ENCODE measurements at places on chromosomes 6 and 20.

GRCh38 chr6:15340775-15341174 is 94.9 kb downstream of the JARID2 start:
- DNase-seq, result no peak

GRCh38 chr6:96743496-96743895 is 93.8 kb downstream of the GPR63 start:
- DNase-seq, result no peak

DNA sequence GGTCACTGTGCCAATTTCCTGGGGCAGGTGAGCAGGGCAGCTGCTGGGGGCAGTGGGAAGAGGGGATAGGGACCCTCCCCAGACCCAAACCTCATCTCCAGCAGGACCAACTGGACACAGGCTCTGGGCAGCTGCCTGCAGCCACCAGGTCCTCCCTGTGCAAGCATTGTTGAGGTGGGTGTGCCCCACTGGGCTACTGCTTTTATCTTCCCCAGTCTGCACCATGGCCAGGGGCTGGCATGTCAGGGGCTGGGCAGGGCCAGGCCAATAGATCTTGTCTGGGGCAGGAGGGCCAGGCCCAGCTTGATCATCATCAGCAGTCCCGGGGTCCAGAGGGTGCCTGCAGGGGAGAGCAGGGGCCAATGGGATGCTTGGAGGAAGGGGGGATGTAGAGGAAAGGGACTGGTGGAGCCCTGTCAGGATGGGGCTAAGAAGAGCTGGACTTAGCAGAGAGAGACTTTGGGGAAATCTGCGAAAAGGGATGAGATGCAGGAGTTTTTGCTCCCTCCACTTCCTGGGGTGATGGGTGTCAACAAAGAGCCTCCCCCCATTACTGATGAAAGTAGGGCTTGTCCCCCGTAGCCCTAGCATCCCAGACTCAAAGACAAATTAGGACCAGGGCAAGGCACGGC is 5.7 kb downstream of the EBF4 start:
- no peak for DNase-seq

- DNase-seq, result no peak
These were observed 95.9 kb upstream of the KCNQ5 start for GRCh38 chr6:72525821-72526510.

DNA sequence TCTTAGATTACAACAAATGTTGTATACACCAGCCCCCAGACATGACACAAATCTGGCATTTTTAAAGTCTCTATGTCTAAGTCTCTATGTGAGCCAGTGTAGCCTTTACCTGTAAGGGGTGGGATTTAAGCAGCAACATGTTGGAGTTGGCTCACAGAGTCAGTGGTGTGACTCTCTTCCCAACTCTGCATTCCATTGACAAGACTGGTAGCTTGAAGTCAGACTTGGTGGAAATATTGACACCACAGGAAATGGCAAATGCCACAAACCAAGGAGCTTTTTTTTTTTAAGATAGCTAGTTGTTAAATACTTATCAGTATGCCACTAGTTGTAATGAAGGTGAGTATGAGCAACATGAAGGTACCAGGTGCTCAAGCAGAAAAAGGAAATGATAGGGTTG is 103.1 kb upstream of the SMLR1 start:
- DNase-seq, result no peak

DNA sequence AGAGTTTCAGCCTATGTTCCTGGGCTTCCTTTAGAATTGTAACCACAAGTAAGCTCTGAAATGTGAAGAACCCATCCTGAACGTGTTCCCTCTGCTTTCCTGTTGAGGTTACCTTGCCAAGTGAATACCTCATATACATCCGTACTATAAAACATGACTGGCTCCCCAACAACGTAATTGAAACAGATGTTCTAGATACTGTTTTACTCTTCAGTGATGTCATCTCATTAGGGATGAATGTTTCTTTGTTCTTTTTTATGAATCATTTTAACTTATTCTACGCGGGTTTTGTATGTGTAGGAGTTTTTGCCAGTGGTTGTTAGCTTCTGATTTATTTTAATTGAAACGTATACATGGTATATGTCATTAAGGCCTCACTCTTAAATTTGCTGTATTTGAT is 166.8 kb downstream of the SAMD5 start:
- no peak for DNase-seq

DNA sequence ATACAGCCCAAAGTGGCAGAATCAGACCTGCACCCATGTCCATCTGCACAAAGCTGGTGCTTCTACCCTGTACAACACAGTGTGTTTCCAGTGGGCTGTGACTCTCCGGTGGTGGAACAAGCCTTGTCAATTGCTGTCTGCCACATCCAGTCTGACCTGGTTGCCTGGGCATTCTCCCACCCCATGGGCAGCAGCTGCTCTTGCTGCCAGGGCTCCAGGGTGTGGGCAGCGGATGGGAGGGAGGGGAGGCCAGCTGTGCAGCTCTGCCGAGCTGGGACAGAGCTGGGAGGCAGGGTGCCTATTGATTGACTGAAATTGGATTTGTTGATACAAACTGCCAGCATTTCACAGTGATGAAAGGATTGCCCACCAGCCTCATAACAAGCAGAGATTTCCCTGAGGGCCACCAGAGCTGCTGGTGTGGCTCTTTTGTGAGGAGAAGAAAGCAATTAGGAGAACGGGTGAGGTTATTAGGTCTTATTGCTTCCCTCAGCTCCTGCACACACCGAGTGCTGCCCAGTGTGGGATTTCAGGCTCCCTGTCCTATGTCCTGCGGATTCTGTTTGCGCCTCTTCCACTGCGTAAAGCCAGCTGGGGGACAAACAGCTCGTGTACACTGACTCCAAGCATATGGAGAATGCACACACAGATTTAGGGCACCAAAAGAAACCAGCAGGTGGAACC is 150.8 kb downstream of the NRN1 start:
- no peak for DNase-seq

DNA sequence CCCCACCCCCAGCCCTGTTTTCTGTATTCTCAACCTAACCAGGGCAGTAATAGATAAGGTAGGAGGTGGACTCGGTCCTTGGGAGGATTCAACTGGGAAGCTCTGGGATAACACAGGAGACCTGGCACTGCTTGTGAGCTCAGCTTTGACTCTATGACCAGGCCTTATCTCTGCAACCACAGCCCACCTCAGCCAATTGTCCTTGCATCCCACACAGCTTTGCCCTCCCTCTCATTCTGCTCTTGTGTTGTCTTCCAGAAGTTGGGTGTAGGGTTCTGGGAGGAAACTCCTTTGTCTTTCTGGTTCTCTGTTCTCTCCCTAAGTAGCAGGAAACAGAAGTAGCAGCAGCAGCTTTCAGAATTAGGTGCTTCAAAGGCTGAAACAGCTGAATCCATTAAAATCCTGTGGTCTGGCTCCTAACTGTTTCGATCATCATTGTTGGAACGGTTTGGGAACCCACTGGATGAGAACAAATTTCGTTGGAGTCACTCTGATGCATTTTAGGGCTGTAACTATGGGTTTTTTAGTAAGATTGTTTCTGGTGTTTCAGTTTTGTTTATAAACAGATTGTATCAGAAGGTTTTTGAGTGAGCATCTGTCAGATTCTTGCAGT is 32.4 kb upstream of the SNX9 start:
- no peak for DNase-seq

- no peak for DNase-seq
These were observed 77.3 kb downstream of the PLCG1 start for GRCh38 chr20:41214666-41215065.

DNA sequence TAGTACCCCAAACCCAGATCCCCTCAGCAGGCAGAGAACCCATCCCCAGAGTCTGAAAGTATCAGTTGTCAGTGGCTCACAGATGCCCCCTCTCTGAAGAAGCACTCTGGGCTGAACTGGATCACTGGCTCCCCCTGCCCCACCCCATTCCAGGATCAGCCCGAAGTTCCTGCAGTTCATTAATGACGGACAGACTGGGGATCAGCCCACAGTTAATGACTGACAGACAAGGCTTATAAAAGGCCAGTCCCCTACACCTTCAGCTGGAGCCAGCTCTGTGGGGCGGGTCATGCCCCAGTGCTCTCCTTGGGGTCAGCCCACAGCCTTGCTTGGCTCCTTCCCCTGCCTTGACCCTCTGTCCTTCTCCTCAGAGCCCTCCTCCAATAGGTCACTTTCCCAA is 21.7 kb downstream of the KIAA1755 start:
- no peak for DNase-seq

DNA sequence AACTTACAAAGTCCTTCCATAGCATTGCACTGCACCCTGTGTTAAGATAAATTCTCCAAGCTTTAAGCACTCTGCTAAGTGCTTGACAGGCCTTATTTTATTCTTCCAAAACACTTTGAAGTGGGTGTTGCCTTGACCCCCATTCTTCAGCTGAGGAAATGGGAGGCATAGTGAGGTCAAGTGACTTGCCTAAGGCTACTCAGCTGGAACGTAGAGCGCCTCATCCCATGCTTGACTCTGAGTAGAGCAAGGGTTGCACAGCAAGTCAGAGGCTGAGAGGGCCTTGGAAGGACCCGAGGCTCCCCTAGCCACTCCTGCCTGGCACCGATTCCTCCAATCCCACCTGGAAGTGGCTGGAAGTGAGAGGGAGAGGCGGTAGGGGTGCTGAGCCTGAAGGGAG is 19.6 kb upstream of the CSNK2A1 start:
- no peak for DNase-seq

- DNase-seq, result no peak
These were observed 388.4 kb upstream of the JARID2 start for GRCh38 chr6:14857501-14857900.

- no peak for DNase-seq
These were observed 96.0 kb downstream of the PLEKHG1 start for GRCh38 chr6:150695652-150696051.

DNA sequence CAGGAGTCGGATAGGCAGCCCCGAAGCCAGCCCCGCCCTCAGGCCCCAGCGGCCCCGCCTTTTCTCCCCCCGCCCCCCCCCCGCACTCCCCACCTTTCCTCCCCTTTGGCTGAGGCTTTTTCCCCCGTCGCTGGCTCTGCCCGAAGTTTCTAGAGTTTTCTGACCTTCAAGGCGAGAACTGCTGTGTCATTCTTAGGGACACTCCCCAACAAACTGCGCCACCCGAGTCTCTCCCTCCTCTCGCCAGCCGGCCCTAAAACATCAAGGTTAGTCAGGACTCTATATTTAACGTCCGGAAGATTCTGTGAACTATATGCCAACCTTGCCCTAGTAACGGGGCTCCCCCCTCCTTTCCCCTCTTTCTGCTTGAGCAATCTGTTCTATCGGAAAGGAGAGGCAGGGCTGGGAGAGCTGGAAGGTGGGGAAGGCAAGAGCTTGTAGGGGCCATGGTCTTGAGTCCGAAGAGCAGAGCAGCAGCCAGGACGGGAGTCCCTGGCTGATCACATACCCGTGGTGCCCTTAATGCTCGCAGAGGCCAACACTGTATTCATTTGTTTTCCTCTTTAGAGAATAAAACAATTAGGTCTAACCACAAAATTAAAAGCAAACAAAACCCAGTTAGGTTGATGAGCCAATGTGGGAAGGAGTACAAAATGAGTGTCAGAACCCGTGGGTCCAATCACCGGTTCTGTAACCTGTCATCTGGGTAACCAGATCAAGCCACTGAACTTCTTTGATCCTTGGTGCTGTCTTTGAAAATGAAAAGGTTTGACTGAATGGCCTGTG is 5.3 kb upstream of the HSPA1B start:
- DNase-seq, result peak; percentile 58

DNA sequence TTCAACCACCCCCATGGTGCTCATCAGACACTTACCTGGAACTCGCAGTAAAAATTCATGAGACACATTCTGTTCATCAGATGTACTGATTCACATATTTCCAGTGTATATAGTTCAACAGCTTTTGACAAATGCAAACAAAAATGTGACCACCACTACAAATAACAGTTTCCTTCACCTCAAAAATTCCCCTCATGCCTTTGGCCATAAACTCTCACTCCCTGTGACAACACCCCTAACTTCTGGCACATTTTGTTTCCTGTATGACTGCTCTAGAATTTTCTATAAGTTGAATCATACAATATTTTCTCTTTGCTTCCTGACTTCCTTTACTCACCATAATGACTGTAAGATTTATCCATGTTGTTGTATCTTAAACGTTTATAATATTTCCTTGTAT is 63.7 kb downstream of the C6orf118 start:
- no peak for DNase-seq

DNA sequence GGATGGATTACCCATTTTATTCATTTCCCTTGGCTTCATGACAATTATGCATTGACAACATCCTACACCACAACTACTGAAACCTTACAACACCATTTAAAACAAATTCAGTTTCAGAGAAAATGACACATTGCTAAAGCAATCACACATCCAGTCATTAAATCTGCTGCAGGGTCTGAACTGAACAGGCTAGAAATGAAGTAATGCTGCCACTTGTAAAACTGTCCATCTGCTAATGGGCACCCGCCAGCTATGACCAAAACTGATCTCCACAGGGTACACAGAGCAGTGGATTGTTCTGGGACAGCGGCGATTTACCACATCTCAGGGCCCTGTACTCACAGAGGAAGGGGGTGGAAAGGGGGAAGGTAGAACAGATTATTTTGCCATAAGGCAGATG is 172.9 kb upstream of the FBXL4 start:
- no peak for DNase-seq

GRCh38 chr20:44326391-44327159 is 10.3 kb upstream of the R3HDML start:
- DNase-seq, result no peak

DNA sequence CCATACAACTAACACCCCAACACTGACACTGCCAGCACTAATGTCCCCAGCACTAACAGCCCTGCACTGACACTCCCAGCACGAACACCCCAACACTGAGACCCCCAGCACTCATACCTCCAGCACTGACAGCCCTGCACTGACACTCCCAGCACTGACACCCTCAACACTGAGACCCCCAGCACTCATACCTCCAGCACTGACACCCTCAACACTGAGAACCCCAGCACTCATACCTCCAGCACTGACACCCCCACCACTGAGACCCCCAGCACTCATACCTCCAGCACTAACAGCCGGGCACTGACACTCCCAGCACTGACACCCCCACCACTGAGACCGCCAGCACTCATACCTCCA is 57.2 kb downstream of the ERMARD start:
- no peak for DNase-seq

GRCh38 chr6:105458551-105458950 is 55.7 kb upstream of the PREP start:
- DNase-seq, result no peak

DNA sequence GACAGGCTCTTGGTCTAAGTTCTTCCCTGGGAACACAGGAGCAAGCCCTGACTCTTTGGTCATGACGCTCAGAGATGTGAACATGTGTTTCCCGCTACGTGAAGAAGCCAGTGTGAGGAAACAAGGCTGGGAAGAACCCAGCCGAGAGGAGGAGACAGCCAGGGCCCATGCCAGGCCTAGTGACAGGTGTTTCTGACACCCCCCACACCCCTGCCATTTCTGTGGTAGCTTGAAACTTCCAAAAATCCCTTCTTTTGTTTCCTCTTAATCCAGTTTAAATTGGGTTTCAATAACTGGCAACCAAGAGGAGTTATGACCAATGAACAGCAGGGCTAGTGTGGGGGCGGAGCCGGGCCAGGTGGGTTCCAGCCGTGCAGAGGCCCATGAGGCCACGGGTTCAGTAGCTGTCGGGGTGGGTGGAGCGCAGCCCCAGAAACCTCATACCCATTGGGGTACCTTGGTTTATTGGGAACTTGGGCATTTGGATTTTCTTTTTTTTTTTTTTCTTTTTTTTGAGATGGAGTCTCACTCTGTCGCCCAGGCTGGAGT is 33.5 kb downstream of the WRNIP1 start:
- no peak for DNase-seq

GRCh38 chr20:56348305-56348693 is 10.5 kb upstream of the FAM210B start:
- DNase-seq, result no peak

- DNase-seq, result no peak
These were observed 42.7 kb upstream of the GCNT2 start for GRCh38 chr6:10478187-10479040.

All from T1000 (cell line).